Activated CD4-positive, CD25-positive, alpha-beta regulatory T cell (primary cell): ENCODE measurements at places on chromosomes 12 and 14.

DNA sequence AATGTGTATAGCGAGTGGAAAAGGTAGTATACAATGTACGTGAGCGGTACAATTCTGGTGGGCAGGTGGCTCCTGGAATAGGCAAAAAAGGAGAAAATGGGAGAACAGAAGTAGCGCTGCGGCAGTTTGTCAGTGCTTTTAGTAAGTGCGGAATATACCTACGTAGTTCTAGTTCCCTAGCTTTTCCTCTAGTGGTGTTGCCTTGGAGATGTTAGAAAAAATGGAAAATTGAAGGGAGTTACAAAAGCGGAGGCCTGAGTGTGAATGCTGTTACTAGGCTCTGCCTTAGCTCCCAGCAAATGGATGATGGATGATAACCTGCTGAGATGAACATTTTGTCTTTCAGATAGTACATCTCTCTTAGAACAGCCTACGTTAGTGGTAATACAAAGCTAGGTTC lies 1.1 kb downstream of the TTC8 start:
- DNase-seq: no peak

GRCh38 chr12:59401862-59402261 lies 194.0 kb upstream of the SLC16A7 start:
- no peak for DNase-seq

GRCh38 chr14:64940336-64940910 lies 2.1 kb downstream of the GPX2 start:
- no peak for DNase-seq

GRCh38 chr12:88237954-88238353 lies 95.8 kb downstream of the TMTC3 start:
- DNase-seq: no peak

GRCh38 chr12:58250077-58250476 lies 308.7 kb downstream of the ATP23 start:
- DNase-seq: no peak
